ENCODE measurements at places on chromosomes 3 and 15. TPM values are rescaled to one million over a fixed set of nuclear protein-coding genes. Genes with fewer than 3 reads are reported as not detected.

The GOLGA8R gene
- polyA plus RNA-seq = 12.0 TPM

The POPDC2 gene
- 6.6 TPM for polyA plus RNA-seq

The PLA2G4D gene
- 0.11 TPM for polyA plus RNA-seq

The TGM5 gene
- not detected for polyA plus RNA-seq

The ATP13A5 gene
- polyA plus RNA-seq = 0.75 TPM

The SUSD5 gene
- polyA plus RNA-seq = 3.1 TPM

The ZPLD1 gene
- not detected for polyA plus RNA-seq

The SLC30A4 gene
- 6.9 TPM for polyA plus RNA-seq

The PLSCR2 gene
- 0.99 TPM for polyA plus RNA-seq

The SI gene
- not detected for polyA plus RNA-seq
